ENCODE measurements at places on chromosomes 4 and X. TPM values are rescaled to one million over a fixed set of nuclear protein-coding genes. Genes with fewer than 3 reads are reported as not detected.

RGN gene
- total RNA-seq, result 2.6 TPM

ZFYVE28 gene
- total RNA-seq, result 14.1 TPM

LRAT gene
- total RNA-seq, result 4.5 TPM

IL2 gene
- not detected for total RNA-seq

PPEF2 gene
- total RNA-seq, result 0.33 TPM

PNMA6A gene
- total RNA-seq, result 1.8 TPM

TMEM156 gene
- total RNA-seq, result 7.5 TPM

WWC2 gene
- total RNA-seq, result 40.3 TPM

NCBP2L gene
- total RNA-seq, result not detected

OPRPN gene
- total RNA-seq, result not detected

NLRP2B gene
- total RNA-seq, result 0.16 TPM

TBX22 gene
- not detected for total RNA-seq

PNCK gene
- 0.73 TPM for total RNA-seq

CLDN22 gene
- total RNA-seq, result not detected

GSX2 gene
- total RNA-seq, result not detected

All from breast epithelium (tissue), 4 donors.